ENCODE measurements at places on chromosomes 6 and 20.
A peak's percentile ranks its signal among the peaks of the same experiment; 100 is the strongest.

GRCh38 chr20:61118429-61119224 lies 133.4 kb upstream of the CDH4 start:
- DNase-seq: no peak

DNA sequence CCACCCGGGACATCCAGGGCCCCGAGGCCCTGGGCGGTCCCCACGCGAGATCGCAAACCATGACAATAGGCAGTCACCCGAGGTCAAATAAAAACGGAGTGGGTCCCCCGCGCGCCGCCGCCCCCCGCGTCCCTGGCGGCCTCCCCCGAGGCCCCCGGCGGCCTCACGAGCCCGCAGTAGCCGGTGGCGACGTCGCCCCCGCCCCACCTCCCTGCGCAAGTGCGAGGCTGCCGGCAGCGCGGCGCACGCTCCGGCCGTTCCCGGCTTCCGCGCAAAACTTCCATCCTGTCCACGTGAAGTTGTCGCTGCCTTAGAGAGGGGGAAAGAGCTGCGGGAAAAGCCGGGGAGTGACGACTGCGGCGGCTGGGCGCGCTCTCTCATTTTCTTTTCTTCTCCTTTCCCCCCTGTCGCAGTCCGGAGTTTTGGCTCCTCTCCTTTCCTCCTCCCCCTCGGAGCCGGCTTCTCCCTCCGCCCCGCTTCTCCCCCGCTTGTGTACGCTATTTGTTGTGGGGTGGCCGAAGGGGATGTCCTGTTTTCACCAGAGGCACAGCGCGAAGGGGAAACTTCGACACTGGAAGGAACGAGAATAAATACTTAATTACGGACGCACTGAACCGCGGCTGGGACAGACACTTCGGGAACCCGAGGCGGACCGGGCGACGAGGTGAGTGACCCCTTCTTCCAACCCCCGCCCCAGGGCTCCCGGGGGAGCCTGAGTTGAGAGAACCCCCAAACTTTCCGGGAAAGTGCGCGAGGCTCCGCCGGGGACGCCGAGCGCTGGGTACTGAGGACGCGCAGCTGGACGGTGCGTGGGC lies at the start of gene EYA4:
TSS of gene EYA4 (plus strand) at position 272 of the 815 bp plus-strand sequence. CDS start 33,424 bp downstream, outside the sequence.
- no peak for DNase-seq

GRCh38 chr6:37698264-37699137 lies 818 bp upstream of the MDGA1 start:
- no peak for DNase-seq

GRCh38 chr6:149037051-149037671 lies 280.4 kb upstream of the TAB2 start:
- no peak for DNase-seq

- DNase-seq: no peak
Measured at GRCh38 chr6:92243315-92243714, 1176.0 kb downstream of the EPHA7 start.

GRCh38 chr6:41602864-41603608 lies 35.2 kb upstream of the MDFI start:
- peak; percentile 64 for DNase-seq

GRCh38 chr6:64872633-64873032 lies 834.4 kb downstream of the EYS start:
- DNase-seq: no peak

DNA sequence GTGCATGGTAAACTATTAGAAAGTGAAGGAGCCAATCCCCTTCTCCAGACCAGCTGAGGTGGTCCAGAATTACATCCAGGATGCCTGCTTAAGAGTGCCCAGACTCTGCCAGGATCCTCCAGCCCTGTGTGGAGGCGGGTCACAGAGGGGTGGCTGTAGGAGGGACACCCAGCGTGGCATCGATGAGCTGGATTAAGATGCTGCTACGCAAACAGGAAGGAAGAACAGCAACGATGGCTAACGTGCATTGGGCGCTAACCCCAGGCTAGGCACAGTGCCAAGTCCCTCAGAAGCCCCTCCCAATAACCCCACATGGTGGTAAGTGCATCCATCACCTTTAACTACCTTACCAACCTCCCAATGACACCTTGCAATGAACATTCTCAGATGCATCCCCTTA lies 63.9 kb upstream of the MRPS10 start:
- no peak for DNase-seq

- DNase-seq: no peak
Measured at GRCh38 chr6:13907001-13907350, 17.8 kb upstream of the RNF182 start.

GRCh38 chr20:3889489-3890397 lies 556 bp downstream of the PANK2 start:
- DNase-seq: no peak

GRCh38 chr20:17320456-17320855 lies 93.6 kb downstream of the PCSK2 start:
- no peak for DNase-seq

DNA sequence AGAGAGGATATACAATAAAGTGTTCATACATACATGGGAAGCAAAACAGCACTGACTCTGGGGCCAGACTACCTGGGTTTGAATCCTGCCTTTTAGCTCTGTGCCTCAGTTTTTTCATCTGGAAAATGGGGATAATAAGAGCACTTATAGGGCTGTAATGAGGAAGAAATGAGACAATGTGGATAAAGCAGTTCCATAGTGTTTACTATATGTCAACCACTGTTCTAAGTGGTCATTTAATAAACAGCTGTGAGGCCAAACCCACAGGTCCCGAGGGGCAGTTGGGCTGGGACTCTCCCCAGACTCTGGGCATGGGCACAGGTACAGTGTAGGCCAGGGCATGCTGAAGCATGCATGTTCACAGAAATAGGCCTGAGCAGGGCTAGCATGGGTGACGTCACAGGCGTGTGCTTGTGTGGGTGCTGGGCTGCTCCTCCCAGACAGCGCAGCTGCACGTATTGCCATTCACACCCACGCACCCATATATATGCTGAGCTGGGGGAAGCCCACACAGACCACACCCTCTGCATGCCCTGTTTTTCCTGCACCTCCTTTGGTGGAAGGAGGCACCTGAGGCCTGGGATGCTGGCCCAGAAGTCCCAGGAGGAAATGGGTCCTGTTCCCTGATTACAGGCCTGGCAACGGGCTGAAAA lies 3.5 kb upstream of the PLCG1 start:
- DNase-seq: no peak

- DNase-seq: no peak
Measured at GRCh38 chr6:108884211-108885059, 36.2 kb downstream of the ARMC2 start.

GRCh38 chr6:129785047-129785755 lies 75.2 kb upstream of the ARHGAP18 start:
- DNase-seq: peak; percentile 20

GRCh38 chr6:96837081-96837971 lies at the start of gene GPR63:
GPR63 (minus strand) TSS chr6:96837477; CDS start chr6:96799731, 37,746 bp downstream.
- peak; percentile 42 for DNase-seq

GRCh38 chr20:63932606-63933160 lies 23.5 kb downstream of the UCKL1 start:
- DNase-seq: no peak

DNA sequence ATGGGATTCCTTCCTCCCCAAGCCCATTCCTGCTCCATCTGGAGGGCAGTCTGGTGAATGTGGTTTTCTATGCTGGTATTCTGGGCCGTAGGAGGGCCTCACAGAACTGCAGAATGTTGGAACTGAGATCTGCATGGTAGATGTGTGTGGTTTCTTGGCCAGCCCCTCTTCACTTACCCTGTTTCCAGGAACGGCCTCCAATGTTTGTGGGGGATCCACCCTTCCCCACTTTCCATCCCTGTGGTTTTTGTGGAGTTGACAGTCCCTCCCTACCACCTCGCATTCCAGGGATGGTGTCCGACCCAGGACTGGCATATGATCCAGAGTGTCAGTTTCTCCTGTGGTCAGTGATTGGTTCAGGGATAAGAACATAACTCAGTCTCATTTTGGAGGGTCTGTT lies 26.7 kb upstream of the TMEM14A start:
- DNase-seq: no peak

- DNase-seq: no peak
Measured at GRCh38 chr6:56104591-56104990, 142.8 kb downstream of the COL21A1 start.

- no peak for DNase-seq
Measured at GRCh38 chr6:53544217-53544469, 758 bp downstream of the GCLC start.

GRCh38 chr6:5701174-5701573 lies 305.6 kb downstream of the NRN1 start:
- DNase-seq: no peak

DNA sequence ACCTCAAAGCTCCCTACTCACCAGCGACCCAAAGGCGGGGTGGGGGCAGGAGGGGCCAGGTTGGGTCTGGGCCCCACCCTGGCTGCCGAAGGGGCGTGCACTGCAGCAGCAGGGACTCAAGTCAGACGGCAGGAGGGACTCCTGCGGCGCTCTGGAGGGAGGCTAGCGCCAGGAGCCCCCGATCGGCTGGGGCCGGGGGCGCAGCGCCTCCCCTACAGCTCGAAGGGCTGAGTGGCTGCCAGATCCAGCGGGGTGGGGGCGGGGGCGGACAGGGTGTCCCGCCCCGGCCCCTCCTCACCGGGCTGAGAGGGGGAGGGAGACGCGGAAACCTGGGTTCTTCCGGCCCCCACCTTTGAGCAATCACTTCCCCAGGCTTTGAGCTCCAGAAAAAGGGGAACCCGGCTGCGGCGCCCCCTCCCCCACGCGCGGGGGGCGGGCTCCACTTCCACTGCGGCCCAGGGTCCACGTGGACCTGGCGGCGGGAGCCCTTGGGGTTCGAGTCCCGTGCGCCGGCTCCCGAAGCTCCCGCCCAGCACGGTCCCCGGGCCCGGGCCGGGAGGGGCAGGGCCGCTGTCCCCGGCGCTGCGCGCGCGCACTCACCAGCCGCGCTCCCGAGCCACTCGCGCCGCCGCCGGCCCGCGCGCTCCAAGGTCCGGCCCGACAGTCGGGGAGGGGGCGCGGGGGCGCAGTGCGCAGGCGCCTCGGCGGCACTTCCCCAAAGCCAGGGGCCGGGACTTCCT lies at the start of gene RGS19:
TSS of gene RGS19 (minus strand) at position 246 of the 740 bp plus-strand sequence. CDS start 2,632 bp downstream, outside the sequence.
- DNase-seq: no peak

DNA sequence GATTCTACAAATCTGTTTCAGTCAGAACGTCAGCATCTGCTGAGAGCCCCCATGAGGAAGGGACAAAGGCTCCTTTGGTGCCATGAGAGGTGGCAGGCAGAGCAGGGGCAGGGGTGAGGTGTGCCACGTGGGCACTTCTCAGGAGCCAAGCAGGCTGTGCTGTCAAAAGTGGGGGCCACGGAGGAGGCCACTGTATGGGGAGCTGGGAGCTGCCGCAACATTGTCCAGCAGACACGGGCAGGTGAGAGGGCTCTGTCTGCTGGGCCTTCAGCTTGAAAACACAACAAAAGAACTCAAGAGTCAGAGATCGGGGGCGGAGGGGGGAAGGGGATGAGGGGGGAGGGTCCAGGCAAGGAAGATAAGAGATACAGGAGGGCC lies 21.6 kb upstream of the FOXP4 start:
- no peak for DNase-seq

GRCh38 chr20:50037123-50037522 lies 54.3 kb downstream of the SNAI1 start:
- no peak for DNase-seq

DNA sequence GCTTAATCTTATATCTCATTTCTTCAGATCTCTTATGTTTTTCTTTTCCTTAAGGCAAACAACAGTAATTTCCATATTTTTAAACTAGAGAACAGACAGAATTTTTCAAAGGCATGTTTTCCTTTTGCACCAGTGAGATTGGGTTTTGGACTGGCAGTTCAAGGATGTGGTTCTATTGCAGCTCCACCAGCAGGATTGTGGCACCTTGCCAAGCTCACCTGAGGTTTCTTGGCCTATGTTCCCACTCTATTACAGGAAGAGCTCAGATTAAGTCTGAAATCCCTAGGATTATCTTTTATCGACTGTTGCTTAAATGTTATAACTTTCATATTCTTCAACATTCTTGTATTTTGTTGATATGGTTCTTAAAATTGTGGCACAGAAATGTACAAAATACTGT lies 218.9 kb downstream of the PLCB4 start:
- DNase-seq: no peak

DNA sequence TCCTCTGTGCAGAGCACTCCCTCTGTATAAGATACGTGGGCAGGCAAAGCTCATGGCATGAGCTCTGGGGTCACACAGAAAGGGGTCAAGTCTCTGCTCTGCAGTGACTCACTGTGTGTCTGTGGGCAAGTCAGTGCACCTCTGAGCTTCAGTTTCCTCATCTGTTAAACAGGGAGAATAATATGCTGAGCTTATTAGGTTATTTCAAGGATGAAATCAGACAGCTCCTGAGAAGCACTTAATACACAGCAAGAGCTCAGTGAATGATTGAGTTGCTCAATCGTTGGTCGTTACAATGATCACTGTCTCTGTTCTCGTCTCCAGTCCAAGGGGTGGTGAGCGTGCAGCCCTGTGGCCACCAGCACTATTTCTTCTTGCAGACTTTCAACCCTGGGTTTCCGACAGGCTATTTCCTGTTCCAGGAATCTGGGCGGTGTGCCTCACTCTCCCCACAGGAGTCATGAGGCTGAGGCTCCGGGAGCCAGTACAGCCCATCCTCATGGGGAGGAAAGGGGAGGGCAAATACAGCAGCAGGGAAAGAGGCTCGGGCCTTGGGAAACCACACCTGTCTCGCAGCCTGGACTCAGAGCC lies 28.9 kb downstream of the KIAA1755 start:
- DNase-seq: no peak

DNA sequence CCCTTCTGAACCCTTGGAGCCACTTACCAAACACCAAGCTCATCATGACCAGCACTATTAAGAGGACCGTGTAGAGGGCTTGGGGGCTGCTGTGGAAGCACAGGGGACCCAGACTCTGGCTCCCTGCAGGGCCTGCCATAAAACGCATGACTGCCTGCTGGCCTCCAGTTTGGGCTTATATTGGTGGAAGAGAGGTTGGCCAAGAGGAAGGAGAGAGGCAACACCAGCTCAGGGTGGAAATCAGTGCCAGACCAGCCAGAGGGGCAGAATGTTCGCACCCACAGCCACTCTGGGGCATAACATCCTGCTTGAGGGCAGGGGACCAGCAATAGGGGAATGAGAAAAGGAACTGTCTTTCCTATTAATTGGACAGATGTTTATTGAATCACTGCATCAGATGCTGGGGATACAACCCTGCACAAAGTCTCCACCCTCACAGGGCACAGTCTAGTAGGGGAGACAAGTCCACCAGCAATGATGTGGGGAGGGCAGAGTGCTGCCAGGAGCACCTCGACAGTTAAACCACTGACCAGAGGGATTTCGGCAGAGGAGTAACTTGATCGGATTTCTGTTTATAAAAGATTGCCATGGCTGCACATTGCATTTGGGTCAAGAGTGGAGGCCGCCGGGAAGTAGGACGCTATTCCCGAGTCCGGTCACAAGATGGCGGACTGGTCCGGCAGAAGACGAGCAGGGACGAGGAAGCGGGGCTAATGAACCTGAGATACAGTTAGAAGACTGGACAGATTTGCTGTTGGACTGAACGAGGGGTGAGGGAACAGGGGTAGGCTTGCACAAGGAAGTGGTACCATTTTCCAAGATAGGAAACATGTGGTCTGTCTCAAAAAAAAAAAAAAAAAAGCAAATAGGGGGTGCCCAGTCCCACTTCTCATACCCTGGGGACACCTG lies at the start of gene LY6G5C:
TSS of gene LY6G5C (minus strand) at position 842 of the 909 bp plus-strand sequence. CDS start at position 148, 694 bp downstream.
- peak; percentile 62 for DNase-seq

DNA sequence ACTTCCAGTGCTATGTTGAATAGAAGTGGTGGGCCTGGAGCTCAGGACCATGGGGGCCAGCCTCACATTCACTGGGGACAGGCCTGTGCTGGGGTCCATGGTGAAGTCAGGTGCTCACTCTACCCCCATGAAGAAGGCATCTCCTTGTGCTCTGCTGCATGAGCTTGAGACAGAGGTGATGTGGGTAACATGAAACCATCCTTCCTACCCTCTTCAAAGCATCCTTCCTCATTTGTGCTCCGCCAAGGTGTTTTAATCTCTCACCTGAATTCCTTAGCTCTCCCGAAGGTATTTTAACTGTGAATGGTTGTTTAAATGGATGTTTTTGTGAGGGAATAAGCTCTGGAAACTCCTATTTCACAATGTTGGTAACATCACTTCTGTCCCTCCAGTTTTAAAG lies 209.6 kb upstream of the PCSK2 start:
- no peak for DNase-seq

All from fibroblast of skin of left quadriceps (primary cell).